ENCODE measurements at places on chromosomes 7 and 10.

- DNase-seq: no peak
Measured at GRCh38 chr10:97549587-97550322, 22.8 kb upstream of the ANKRD2 start.

DNA sequence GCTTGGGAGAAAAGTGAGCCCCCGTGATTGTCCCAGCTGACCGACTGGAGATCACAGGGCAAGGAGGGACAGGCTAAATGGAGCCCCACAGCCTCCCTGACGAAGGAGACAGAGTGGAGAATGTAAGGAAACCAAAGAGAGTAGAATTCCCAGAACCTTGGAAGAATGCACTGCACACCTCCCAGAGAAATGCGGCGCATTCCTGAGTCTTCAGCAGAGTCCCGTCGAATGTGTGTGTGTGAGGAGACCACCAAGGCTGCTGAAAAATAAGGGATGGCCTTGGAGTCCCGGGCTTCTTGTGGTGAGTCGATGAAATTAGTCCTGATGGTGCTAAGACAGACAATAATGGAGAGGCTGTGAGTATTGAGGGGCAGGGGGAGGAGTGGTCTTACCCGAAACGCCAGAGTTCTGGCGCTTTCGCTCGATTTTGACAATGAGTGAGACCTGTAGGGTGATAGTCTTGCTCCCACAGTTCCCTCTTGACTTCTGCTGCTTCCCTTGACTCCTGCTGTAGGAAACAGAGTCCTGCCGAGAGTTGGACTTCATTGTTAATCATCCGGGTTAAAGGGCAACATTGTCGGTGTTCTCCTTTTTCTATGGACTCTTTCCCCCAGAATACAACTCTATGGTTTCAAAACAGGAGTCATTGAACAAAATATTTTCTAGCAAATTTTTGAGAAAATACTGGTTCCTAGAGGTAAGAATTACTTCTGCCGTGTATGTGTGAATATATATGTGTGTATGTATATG lies 103.2 kb downstream of the CNNM2 start:
- no peak for DNase-seq

DNA sequence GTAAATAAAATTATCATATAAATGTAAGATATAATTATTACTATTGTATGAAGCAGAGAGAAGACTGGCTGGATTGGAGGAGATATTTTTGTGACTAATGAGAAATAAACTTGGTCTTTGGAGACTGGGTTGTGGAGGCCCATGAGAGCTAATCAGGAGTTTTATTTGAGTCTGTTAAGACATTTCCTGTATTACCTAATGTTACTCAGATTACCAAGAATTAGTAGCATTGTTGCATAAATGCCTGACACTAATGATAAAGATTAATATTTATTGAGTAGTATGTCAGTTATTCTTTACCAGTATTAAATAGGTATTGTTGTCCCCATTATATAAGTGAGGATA lies 7.1 kb downstream of the CCDC126 start:
- DNase-seq: no peak

GRCh38 chr7:84829719-84830118 lies 357.1 kb downstream of the SEMA3D start:
- no peak for DNase-seq

DNA sequence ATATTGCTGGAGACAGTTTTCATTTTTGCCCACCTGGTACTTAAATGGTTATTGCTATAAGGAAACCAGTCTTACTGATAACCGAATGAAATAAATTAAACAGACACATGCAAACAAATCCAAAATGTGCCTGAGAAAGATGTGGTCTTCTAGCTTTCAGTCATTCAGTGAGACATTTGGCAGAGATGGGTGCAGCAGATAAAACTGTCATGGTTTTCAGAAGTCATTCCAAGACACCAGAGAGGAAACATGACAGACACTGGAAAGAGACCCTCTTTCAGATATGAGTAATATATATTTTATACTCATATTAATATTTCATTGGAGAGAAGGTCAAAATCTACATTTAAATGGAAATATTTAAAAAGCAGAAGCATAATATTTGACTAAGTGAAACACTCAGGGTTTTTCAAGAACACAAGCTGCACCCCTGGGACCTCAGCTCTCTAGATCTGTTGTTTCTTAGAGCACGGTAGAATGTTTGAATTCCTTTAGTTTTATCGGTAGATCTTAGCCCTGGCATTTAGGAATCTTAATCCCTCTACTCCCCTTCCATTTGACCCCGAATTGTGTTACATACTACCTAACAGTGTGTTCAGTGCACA lies 246.1 kb downstream of the AUTS2 start:
- no peak for DNase-seq

- no peak for DNase-seq
Measured at GRCh38 chr7:76315364-76315763, 12.9 kb downstream of the HSPB1 start.

GRCh38 chr10:44195112-44196007 lies 189.5 kb downstream of the CXCL12 start:
- no peak for DNase-seq

GRCh38 chr7:76358011-76358480 lies 745 bp downstream of the YWHAG start:
- no peak for DNase-seq

- no peak for DNase-seq
Measured at GRCh38 chr7:55094092-55094690, 75.4 kb downstream of the EGFR start.

DNA sequence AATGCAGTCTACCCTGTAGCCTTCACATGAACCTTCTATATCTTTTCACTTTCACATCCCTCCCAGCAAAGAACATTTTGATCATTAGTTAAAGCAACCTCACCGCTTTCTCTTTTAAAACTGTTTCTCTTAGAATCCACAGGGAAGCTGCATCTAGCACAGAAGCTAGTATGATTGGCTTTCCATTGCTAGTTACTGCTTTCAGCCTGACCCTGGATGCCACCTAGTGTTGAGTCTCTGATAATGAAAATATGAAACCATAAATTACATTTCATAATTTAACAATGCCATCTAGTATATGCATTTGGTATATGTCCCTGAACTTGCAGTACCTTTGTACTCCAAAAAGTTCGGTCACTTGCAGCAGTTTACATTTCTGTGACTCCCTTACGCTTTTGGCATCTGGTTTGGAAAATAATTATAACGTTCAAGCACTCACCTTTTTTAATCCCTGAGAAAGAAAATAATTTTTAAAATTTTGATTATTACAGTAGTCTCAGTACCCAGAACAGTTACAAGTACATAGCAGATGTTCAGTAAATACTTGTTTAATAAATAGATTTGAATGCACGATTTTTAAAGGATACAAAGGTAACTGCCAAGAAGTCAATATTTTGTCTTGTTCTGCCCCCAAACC lies 22.7 kb downstream of the CISD1 start:
- no peak for DNase-seq

- no peak for DNase-seq
Measured at GRCh38 chr10:88986549-88987242, 3.9 kb upstream of the FAS start.

GRCh38 chr10:132847416-132847777 lies 61.5 kb upstream of the NKX6-2 start:
- DNase-seq: no peak

DNA sequence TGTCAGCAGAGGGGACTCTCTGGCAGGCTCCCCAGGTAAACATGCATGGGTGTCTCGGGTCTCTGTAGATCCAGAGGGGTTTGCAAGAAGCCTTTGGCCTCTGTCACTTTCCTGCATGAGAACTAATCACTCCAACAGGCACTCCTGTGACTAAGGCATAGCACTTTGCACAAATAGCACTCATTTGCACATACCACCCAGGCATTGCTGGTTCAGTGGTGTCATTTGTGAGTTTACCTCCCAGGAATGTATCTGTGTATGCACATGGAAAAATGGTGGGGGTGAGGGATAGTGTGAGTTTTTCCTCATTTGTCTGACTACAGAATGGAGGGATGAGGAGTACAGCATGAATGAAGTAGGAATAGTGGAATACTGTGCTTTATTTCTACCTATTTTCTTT lies 39.5 kb downstream of the CNNM1 start:
- no peak for DNase-seq

DNA sequence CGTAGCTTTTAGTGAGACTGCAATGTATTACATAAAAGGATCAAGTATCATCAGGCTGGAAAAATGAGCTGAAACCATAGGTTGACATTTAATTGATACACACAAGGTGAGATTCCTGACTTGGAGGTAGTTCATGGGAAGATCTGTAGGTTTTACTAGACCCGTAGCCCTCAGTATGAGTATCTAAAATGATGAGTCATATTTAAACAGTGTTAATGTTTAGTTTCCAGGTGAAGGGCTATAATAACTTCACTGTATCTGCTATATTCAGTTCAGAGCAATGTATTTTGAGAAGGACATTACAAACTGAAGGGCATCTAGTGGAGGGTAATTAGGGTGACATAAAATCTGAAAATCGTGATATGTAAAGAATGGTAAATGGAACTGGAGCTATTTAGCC lies 35.0 kb downstream of the ENTPD1 start:
- DNase-seq: no peak

DNA sequence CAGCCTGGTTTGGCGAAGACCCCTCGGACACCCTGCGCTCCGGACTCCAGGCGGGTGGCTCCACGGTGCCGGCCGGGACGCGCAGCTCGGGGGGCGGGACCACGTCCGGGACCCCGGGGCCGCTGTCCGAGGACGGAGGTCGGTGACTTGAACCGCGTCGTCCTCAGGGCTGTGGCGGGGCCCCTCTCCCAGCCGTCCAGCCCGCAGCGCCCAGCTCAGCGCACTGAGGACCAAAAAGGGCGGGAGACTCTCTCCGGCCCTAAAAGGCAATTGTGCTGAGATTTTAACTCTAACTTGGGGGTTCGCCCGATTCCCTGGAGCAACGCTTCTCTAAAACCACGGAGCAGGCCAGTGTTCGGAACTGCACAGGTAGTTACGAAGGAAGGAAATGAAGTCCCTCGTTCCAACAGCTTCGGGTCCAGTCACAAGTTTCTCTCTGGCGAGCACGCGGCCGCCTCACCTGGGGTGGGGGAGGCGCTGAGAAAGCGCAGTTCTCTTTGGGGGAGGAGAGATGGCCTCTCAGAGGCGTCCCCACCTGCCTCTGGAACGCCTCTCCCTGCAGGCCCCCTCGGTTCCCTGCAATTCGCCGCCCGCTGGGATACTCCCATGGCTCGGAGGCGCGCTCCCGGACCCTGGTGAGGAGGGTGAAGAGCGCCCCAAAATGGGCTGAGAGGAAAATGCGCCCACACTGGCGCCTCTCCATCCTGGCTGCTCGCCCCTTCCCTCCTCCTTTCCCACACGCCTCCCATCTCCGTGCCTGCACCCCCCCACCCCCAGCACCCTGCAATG lies 352.7 kb downstream of the DNAJB6 start:
- DNase-seq: no peak

GRCh38 chr10:119769886-119770285 lies 44.0 kb downstream of the INPP5F start:
- no peak for DNase-seq

DNA sequence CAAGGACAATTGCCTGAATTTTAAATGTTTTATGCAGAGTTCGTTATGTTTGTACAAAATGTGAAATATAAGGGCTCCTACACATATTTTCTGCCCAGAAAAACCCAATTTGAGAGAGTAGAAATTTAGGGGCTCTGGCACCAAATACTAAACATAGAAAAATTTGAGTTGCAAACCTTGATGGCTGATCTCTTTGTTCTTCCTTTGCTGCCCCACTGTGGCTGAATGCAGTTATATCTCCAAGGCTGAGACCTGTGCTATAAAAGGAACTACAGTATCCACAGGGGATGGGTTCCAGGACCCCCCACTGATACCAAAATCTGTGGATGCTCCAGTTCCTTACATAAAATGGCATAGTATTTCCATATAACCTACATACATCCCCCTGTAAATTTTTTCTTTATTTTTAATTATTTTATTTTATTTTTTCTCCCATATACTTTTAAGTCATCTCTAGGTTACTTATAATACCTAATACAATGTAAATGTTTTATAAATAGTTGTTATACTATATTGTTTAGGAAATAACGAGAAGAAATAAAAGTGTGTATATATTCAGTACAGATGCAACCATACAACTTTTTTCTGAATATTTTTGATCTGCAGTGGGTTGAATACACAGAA lies 22.5 kb downstream of the CFAP43 start:
- DNase-seq: no peak

- no peak for DNase-seq
Measured at GRCh38 chr7:108592646-108593201, 23.1 kb downstream of the DNAJB9 start.

- peak; percentile 32 for DNase-seq
Measured at GRCh38 chr10:119542988-119543813, 682 bp upstream of the RGS10 start.

DNA sequence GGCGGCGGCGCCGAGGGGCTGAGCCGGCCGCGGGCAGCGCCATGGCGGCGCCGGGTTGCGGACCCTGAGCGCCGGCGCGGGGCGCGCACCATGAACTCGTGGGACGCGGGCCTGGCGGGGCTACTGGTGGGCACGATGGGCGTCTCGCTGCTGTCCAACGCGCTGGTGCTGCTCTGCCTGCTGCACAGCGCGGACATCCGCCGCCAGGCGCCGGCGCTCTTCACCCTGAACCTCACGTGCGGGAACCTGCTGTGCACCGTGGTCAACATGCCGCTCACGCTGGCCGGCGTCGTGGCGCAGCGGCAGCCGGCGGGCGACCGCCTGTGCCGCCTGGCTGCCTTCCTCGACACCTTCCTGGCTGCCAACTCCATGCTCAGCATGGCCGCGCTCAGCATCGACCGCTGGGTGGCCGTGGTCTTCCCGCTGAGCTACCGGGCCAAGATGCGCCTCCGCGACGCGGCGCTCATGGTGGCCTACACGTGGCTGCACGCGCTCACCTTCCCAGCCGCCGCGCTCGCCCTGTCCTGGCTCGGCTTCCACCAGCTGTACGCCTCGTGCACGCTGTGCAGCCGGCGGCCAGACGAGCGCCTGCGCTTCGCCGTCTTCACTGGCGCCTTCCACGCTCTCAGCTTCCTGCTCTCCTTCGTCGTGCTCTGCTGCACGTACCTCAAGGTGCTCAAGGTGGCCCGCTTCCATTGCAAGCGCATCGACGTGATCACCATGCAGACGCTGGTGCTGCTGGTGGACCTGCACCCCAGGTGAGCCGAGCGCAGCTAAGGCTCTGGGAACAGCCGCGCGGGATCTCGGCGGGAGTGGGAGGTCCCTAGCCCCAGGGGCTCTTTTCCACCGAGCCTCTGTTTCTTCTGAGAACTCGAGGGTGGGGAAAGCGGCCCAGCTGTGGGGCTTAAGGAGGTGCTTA lies at the start of gene GPR26:
Gene GPR26, plus strand, starts transcription at position 38 of the 919 bp plus-strand sequence. Its CDS starts 53 bp downstream, at position 91.
- no peak for DNase-seq

GRCh38 chr10:77333610-77334340 lies 303.8 kb downstream of the KCNMA1 start:
- no peak for DNase-seq

DNA sequence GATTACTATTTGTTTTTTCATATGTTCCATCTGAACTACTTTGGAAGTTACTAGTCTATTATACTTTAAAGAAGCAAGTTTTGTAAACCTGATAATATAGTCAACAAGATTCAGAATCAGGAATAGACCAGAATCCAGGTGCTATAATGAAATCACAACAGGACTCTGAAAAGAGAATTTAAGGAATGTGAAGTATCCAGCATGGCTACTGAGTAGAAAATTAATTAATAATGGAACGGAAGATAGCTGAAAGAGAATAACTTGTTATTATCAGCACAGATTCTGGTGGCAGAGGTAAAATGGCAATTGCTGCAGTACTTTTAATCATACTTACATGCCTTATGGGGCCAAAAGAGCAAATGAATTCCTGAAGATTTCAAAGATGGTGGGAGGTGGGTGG lies 43.1 kb upstream of the CHCHD3 start:
- no peak for DNase-seq

- no peak for DNase-seq
Measured at GRCh38 chr10:18332484-18332883, 192.3 kb downstream of the CACNB2 start.

- DNase-seq: no peak
Measured at GRCh38 chr7:106480161-106480579, 180.8 kb downstream of the CCDC71L start.

GRCh38 chr10:96244354-96244753 lies 27.0 kb downstream of the BLNK start:
- DNase-seq: no peak
